ENCODE measurements at places on chromosomes 7 and 10.

- no peak for DNase-seq
Observed at GRCh38 chr10:25627606-25628005, 306.4 kb upstream of the MYO3A start.

DNA sequence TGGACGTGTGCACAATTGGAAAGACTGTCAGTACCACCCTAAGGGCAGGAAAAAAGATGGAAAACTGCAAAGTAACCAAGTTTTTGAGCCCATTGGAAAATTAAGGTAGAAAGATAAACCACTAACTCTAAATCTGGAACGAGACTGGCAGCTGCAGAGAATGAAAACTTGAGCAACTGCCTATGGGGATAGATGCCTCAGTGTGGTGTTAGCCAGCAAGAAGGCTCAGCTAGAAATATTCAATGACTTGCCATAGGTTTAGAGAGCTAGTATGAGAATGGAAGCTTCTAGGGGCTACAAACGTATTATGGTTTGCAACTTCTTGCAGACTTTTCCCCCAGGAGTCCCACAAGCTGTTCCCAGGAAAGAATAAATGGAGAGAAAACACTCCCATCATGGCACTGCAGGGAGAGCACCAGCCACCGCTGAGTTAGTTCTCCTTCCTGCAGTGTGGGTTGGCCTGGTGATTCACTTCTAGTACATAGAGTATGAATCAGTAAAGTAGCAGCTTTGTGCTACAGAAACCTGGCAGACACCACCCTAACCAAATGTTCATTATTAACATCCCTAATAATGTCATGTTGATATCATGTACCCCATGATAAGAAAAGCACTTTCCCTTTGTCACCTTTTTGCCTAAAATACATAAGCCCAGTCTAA, 372.4 kb upstream of the VWC2 start:
- DNase-seq: no peak

- DNase-seq: no peak
Observed at GRCh38 chr10:125377368-125377767, 217.0 kb upstream of the CTBP2 start.

DNA sequence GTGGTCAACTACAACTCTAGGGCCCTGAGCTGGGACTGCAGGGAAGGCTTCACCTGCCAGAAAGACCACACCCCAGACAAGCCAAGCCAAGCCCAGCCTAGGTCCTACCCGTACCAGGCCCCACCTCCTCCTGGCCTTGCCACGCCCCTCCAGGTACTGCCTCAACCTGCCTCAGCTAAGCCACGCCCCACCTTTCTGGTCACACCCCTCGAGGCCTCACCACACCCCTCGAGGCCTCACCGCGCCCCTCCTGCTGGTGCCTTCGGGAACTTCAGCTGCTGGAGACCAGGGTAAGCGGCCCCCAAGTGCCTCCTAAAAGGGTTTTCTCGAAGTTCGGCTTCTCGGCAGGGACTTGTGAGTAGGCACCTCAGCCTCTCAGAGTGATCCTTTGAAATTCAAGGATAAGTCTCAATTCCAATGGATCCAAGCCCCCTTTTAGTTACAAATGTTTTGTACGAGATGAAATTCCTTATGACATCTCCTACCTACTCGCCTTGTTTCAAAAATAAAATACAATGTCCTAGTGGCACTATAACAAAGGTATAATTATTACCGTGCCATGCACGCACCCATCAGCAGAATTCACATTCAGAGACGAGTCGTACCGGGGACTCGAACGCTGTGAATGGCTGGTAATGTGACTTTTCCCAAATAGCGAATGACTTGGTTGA, 171.2 kb downstream of the ARHGAP21 start:
- no peak for DNase-seq

- no peak for DNase-seq
Observed at GRCh38 chr10:75969031-75969430, 537.6 kb downstream of the LRMDA start.

- no peak for DNase-seq
Observed at GRCh38 chr10:93261089-93261488, 187.4 kb downstream of the CYP26A1 start.

- DNase-seq: no peak
Observed at GRCh38 chr7:154912871-154913637, 89.9 kb downstream of the PAXIP1 start.

DNA sequence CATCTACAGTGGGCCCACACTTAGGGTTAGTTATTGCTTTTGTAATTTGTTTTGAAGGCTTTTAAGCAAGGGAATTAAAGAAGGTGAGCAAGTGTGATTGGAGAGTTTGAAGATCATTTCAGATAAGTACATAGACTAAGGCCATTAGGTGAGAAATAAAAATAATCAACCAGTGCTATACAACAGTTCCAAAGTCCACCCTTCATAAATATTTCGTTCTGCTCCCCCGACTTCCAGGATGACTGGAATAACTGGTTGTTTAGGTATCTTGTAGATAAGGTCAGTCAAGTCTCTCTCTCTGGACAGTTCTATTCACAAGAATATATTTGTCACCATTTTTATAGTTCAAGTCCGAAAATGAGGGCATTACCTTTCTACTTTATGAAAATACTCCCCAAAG, 98.0 kb upstream of the MBL2 start:
- DNase-seq: no peak

DNA sequence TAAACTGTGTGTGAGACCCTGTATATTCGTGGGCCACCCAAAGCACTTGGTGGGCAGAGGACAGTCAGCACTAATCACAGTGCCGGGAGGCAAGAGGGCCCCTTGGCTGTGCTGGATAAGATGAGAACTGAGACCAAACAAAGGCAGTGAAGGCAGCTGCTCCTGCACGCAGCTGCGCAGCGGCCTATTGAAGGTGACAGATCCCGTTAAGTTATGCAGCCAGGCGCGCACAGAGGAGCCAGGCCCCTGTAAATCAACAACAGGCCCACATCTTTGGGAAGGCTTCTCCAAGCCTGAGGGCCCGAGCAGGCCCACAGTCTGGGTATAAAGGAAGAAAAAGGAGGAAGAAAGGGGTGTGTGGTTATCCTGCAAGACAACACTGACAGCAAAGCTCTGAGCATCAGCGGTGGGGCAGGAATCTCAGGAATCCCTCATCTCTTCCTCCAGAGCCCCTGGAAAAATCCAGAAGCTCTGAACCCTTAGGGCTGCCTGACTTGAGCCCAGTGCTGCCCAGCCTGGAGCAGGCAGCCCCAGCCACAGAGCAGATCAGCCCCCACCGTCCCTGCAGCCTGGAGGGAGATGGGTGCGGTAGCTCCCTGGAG, 154.2 kb downstream of the ARHGAP12 start:
- no peak for DNase-seq

DNA sequence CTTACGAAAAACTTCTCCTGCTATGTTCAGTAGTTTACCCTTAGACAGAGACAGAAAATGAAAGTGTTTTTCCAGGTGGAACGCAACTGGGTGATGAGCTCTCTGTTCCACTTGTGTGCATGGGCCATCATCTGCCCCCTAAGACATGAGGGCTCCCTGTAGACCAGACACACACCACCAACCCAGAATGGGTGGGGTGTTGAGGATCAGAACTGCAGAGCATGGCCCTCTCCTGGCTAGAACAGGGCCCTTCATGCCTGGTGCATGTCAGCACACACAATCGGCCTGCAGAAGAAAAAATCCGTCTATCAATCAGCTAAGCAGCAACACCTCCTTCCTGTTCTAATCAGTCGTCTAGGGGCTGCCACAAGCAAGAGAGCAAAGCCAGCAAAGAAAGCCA, 186.2 kb upstream of the INHBA start:
- DNase-seq: no peak

GRCh38 chr7:149296368-149296767, 34.4 kb downstream of the ZNF783 start:
- no peak for DNase-seq

DNA sequence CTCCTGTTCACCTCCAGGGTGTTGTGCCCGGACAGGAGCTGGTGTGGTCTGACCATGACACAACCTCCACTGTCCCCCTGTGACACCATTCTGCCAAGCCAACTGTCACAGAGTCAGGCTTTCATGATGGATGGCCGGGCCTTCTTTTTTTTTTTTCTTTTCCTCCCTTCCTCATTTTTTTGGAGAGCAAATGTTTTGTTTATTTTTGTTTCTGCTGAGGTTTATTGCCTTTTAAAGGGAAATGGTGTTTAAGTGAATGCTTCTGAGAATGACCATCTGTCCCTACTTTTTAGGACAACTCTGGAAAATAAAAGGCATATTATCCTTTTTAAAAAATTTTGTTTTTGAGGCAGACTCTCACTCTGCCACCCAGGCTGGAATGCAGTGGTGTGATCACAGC, 115.1 kb upstream of the NPS start:
- no peak for DNase-seq

DNA sequence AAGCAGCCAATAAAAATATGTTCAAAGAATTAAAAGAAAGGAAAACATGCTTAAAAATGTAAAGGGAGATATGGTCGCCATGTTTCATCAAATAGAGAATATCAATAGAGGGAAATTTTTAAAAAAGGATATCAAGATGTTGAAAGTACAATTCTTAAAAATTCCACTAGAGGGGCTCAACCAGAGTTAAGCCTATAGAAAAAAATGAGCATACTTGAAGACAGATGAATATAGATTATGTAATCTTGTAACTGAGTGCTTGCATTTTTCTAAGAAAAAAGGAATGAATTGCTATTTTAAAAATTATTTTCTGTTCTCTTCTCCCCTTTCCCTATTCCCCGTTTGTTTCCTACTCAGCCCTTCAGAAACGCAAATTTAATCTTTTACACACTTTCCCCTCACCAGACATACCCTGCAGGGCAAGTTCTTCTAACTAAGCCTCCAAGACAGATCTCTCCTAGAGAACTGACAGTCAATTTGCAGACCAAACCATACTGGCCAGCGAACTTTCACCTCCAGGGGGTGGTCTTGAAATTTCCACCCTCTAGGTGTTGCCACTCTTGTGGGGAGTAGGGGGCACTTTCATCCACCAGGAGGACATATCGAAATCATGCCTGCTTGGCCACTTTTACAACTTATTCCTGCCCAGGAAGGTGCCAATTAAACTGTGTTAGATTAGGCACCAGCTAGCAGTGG, 67.7 kb downstream of the NSUN6 start:
- no peak for DNase-seq

- DNase-seq: no peak
Observed at GRCh38 chr7:105990141-105990540, 27.1 kb downstream of the CDHR3 start.

- no peak for DNase-seq
Observed at GRCh38 chr10:22426653-22427052, 81.4 kb downstream of the SPAG6 start.

GRCh38 chr7:54345746-54346145, 196.4 kb upstream of the VSTM2A start:
- DNase-seq: no peak

All from NCI-H1105 (cell line).